ENCODE measurements at places on chromosomes 3 and 15.

DNA sequence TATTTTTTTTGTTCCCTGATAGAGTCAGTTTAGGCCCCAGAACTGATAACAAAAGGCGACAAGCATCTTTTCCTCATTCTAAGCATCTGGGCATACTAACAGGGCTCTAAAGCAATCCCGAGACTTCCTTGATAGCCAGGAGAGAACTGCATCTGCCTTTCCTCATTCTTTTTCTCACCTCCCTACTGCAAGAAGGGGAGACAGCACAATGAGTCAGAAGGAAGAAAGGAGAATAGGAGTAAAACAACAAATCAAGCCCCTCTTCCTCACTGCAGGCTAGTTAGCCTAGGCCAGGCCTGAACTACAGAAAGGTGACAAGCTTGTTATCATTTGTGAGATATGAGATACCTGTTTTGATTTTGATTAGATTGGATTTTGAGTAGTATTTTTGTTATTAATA lies 97.9 kb downstream of the NAALADL2 start:
- no peak for DNase-seq

GRCh38 chr3:65936908-65937638 lies 101.6 kb downstream of the MAGI1 start:
- no peak for DNase-seq

GRCh38 chr15:56598991-56599390 lies 134.1 kb upstream of the MNS1 start:
- DNase-seq, result no peak

DNA sequence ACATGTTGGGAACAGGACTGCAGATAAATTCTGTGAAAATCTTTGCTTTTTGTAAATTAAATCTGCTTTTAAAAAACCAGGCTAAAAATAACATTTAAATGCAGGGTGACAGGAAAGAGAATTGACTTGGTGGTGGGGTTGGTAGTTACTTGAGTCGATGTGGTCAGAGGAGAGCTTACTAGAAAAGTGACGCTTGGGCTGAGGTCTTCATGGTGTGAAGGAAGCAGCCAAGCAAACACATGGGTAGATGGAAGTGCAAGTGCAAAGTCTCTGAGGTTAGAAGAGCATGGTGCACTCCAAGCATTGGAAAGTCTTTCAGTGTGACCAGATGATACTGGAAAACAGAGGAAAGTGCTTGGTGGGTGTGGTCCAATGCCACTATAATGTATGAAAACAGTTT lies 86.4 kb upstream of the THBS1 start:
- no peak for DNase-seq
